ENCODE measurements at places on chromosomes 3 and 15.

DNA sequence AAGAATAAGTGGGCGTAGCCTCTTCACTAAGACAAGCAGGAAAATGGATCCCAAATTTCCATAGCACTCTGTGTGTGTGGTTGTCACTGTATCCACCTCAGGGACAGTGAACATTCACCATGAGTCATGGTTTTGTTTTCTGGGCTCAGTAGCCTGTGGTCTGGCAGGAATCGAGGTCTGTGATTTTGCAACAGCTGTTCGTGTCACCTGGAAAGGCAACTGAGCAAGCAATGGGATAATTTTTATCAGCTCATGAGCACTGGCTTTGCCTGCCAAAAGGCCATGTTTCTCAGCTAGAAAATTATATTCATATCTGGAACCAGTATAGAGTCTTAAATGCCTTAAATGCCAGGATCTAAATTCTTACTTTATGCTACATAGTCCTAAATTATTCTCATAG, 60.9 kb downstream of the STRIT1 start:
- DNase-seq = no peak

- no peak for DNase-seq
Measured at GRCh38 chr3:186182850-186183249, 74.0 kb upstream of the ETV5 start.

DNA sequence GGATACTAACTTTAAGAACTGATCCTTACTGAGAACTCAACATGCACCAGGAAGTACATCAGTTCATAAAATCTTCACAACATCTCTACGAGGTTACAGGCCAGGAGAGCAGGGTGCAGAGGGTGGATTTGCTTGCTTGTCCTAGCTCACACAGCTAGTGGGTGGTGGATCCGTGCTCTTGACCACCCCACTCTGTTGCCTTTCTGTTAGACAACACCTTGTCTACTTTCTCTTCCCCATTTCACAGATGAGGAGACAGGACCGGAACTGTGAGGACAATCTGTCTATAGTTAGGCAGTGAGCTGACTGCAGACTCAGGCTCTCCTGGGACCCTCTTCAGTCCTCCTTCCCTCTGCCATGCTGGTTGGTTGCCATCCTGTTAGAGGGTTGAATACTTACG, 221.7 kb upstream of the TLE3 start:
- no peak for DNase-seq

- no peak for DNase-seq
Measured at GRCh38 chr3:148914936-148915690, 50.0 kb downstream of the CPA3 start.

DNA sequence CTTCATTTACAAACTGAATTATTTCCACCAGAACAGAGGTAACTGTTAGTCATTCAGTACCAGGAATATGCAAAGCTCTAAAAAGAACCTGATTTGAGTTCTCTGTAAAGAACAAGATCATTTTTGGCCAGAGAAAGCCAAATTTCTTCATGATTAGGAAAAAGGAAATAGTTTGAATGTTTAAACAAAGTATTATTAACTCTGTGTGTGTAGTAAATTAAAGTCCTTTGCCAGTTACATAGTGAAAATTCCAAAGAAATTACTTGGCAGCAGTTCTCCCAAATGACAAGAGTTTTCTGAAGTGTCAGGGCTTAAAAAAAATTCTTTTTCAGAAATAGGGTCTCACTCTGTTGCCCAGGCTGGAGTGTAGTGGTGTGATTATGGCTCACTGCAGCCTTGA, 24.5 kb downstream of the QTRT2 start:
- DNase-seq = no peak

- DNase-seq = no peak
Measured at GRCh38 chr3:50518436-50518835, 15.0 kb upstream of the CACNA2D2 start.

DNA sequence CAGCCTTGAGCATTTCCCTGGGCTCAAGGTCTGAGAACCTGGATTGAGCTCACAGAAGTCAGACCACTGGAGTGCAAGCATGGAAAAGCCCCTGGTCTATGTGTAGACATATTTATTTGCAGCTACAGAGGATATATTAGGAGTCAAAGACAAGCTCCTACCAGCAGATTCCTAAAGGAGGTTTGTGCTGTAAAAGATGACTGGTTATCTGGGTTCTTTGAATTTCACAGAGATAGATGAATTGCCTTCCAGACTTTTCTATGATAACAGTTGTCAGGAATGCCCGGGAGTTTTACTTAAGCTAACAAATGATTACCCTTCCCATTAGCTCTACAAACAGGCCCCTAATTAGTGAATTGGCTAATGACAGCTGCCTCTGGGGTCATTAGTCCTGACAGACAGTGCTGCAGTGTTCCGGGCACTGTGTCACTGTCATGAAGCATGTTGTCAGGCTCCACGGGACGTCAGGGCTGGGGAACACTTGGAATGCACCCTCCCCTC, 48.8 kb upstream of the PLXNA1 start:
- no peak for DNase-seq

GRCh38 chr3:145058483-145058882, 1086.9 kb downstream of the DIPK2A start:
- no peak for DNase-seq

DNA sequence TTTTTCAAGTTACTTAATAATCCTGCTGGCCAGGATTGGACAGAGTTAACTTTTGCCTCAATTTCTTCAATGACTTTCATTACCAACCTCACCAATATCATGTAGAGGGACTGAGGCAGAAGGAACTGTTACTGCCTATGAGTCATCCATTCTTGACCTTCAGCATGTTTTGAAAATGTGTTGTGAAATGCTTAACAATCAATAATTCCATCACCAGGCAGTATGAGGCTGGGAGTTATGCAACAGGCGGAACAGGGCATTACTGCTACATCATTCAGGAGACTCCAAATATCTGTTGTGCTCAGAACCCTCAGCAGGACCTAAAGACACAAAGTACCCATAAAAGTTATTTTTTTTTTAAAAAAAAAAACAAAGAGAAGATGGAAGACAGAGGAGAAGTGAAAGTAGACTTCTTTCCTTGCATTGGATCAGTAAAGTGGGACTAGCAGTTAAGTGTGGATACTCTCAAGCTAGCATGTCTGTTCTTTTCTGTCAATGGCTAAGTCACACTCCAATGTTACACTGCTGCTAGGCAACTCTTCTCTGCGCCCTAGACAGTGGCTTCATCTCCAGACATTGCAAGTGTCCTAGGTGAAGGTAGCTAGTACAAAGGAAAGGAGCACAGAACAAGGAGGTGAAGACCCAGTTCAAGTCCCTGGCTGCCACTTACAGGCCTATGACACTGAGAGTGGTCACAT, 184.9 kb upstream of the LPP start:
- DNase-seq = no peak

DNA sequence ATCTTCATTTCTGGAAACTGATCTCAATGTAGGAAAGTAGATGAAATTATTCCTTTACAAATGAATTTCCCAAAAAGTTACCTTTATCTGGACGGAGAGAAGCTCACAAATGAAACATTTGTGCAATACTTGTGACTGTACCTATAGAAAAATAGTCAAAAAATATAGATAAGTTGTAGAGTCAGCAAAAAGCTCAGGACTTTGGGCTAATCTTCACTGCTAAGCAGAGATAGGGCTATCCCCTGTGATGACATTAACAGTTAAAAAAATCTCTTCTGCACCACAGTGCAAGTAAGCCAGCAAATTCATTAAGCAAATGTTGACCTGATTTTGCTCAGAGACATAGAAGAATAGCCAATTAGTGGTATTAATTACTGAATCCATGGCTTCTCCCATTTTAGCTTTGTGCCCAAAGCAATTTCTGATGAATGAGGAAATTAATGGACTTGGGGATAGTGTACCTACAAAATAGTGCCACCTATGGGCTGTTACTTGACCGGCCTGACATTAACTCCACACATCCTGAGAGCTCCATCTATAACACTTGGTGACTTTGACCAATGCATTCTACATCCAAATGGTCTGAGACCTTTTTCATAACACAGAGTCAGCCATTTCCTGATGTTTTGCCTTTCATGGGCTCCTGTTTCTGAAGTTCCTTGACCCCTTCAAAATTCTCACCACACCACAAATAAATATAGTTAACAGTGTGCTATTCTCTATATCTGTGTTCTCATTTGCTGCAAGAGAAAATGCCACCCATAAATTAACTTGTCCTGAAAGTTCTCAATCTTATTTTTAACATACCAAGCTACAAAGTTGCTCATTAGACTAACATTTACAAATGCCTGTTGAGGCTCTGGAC, 105.0 kb downstream of the SSR3 start:
- no peak for DNase-seq

DNA sequence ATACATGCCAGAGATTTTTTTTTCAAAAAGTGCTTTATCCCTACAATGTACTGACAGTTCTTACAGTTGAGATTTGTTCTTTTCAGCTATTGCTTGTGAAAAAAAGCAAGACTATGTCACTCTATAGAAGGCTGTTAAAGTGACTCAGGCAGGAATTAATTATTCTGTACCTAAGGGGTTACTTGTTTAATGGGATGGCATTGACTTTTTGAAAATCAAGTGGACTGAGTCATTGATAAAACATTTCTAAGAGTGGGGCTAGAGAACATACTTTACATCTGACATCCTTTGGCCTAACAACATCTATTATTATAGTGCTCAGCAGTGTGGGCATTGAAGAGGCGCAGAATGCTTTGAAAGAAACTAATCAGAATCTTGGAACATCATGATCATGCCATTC, 34.3 kb downstream of the INTS14 start:
- DNase-seq = no peak

DNA sequence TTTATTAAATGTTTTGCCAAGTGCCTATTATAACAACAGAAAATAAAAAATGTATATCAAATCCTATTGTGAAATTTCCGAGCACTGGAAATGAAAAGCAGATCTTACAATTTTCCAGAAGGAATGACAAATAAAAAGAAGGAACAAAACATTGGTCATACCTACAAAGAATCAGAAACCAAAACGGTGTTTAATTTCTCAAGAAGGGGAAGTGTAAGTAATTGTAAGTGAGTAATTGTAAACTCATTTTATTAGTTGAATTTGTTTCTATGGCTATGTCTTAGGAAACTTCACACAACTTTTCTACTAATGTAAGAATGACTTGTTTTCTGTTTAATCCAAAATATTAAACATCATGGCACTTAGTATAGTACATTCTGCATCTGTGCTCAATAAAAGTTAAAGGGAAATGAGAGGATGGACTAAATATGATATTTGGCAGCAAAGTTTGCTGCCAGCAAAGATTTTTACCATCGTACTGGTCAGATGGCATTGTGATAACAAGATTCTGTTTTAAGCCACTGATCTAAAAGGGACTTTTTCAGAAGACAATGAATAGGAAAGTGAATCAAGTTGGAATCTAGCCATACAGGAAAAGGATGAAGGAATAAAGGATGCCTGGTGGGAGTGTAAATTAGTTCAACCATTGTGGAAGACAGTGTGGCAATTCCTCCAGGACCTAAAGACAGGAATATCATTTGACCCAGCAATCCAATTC, 232.4 kb downstream of the NFKBIZ start:
- no peak for DNase-seq

DNA sequence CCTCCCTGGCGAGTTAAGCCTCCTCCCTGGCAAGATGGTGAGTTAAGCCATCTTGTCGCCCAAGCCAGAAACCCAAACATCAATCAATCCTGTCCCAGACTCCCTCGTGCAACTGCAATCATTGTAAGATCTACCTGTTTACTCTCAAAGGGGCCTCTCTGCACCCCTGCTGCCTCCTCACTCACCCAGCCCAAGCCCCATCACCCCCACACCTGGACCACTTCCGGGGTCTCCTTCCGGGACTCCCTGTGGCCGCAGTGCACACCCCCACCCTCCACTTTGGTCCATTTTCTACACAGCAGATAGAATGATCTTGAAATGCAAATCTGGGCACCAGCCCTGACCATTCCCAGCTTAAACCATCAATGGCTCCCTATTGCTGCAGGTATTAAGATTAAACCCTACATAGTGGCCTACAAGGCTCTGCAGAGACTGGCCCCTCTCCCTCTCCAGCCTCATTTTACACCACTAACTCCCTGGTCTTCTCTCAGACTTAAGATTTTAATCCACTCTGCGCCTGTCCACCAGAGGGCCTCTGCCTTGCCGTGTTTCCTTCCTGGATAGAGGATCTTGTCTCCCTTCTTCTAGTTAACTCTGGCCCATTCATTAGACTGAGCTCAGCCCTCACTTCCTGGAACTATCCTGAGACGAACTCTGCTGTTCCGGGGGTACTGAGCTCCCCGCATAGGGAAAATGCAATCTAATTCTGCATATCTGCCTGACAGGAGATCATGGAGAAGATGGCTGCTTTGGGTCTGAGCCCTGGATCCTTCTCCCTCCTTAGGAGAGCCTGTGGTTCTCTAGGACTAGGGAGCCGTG, 41.9 kb upstream of the SLC6A1 start:
- no peak for DNase-seq

GRCh38 chr3:24086617-24087404, 141.7 kb downstream of the NR1D2 start:
- DNase-seq = no peak

GRCh38 chr3:172876297-172876696, 125.8 kb downstream of the ECT2 start:
- DNase-seq = no peak

DNA sequence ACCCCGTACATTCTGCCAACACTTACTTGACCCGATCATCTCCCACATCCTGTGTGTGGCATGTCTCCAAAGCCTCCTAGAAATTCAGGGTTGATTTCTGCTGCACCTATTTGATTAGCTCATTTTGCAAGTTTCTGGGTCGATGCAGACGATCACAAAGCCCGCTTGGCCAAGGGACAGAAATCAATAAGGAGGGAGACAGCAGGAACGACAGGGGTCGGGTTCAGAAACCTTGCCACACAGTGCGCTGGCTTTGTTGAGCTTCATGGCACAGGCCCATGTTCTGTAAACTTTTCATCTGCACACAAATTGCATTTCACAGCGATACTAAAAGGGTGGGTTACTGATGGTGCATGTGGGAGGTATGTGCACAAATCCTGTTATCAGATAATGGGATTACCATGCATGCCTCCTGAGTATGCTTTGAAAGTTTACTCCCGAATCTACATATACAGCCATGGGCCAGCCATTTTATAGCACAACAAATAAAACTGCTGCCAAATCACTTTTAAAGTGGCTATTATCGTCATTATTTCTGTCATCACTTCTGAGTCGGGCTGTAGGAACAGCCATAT, 95.9 kb upstream of the ATP11B start:
- no peak for DNase-seq

GRCh38 chr3:1848935-1849334, 249.7 kb upstream of the CNTN4 start:
- no peak for DNase-seq

Measured in CD4-positive, alpha-beta T cell treated with Interleukin-17A for 1 hour (primary cell).